ENCODE measurements at places on chromosomes 11 and 22.

- no peak for DNase-seq
Measured at GRCh38 chr22:39469681-39470450, 13.1 kb downstream of the MGAT3 start.

- DNase-seq = peak; percentile 31
Measured at GRCh38 chr22:29480512-29481264, 670 bp downstream of the NEFH start.

DNA sequence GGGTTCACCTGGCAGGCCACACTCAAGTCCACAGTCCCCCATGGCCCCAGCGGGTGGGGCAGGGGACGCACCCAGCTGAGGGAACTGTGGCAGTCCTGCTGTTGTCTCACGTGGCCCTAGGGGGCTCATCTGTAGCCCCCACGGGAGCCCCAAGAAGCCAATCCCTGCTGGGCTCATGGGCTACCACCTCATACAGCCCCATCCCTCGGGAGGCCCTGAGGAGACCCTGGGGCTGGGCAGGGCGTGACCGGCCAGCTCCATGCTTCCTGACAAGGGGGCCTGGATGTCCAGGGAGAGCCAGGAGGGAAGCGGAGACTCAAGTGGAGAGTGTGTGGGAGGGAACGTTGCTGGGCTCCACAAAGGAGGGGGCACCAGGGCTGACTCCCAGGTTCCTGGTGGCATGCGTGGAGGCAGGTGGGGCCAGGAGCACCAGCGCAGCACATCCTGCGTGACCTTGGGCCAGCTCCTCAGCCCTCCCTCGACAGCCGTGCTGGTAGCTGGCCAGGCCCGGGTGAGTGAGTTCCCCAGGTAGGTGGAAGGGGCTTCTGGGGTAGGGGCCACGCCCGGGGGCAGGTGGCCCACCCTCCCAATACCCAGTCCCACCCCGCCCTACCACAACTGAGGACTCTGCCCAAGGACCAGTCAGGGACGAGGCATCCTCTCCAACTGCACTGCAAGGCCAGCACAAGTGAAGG, 7.9 kb downstream of the RTN4R start:
- DNase-seq = no peak

GRCh38 chr11:86957976-86958646, 2.9 kb upstream of the FZD4 start:
- DNase-seq = no peak

DNA sequence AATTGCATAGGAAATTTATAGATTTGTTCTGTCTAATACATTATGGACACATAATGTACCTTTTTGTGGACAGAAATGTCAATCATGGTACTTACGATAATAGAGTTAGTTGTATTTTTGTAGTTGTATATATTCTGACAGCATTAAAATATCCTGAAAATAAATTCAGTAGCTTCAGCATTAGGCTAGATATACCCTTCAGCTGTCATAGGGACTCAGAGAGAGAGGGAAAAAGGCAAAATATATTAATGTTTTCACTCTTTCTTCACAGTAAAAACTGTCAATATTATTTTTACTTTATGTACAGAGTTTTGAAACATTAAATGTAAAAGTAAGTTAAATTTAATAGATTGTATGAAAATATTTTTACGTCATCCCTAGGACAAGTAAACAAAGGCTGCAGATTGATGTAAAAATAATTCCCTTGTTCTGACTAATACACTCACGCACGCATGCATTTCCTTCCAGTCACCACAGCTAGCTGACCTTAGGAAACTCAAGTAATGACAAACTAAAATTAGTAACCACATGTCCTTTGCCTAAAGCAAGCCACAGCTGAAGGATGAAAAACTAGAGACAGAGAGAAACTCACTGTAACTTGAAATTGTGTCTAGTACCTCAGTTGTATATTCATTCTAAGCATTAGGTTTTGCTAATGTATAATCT, 104.7 kb upstream of the CARD18 start:
- no peak for DNase-seq

All from CD4-positive, alpha-beta T cell treated with Interleukin-4 for 4 hours (primary cell).